Activated CD4-positive, alpha-beta T cell treated with anti-CD3 and anti-CD28 coated beads, Interleukin-2, amount 50 U/mL, for 1 hour (primary cell): ENCODE measurements at places on chromosomes 12 and 14.

DNA sequence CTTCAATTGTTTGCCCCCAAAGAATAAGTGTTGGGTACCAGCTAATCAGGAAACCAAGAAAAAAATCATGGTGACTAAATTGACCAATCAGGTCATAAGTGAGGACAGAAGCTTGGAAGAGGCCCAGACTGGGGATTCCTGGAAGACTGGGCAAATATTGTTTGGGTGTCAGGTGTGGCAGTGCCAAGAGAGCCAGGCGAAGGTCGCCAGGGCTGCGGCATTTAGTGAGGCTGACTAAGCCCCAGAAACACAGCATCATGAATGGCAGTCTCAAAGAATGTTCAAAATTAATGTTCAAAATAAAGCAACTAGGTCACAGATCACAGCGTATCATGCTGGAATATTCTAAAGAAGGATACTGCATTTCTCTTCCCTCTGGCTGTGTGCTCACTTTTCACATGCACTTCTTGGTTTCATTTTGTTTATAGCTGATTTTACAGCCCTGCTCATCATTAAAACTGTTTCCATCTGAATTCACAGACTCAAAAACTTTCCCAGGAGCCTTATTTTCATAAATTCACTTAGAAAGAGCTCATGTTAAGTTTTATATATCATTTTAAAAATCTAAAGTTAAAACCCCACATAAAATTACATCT is 85.3 kb upstream of the OVCH1 start:
- DNase-seq = no peak

DNA sequence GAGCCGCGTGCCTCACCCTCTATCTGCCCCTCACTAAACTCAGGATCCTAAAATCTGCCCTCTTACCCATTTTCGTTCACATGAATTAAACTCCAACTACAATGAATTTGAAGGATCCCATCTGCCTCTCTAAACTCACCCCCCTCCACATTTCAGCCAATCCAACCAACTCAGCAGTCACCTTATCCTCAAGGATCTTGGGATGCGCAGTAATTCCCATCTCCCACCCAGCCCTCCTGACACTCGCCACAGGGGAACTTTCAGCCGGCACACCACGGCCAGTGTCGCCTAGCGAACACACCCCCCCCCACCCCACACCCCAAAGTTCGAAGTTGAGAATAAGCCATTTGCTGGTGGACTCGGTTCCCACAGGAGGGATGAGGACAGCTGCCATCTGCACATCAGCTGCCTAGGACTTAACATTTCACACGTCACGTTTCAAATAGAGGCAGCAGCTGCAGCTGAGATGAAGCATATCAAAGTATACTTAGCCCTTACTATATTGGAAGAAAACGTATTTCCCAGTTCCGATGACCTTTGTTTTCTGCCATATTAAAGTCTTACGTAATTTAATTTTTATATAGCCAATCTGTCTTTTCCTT is 8.7 kb upstream of the SELPLG start:
- no peak for DNase-seq

DNA sequence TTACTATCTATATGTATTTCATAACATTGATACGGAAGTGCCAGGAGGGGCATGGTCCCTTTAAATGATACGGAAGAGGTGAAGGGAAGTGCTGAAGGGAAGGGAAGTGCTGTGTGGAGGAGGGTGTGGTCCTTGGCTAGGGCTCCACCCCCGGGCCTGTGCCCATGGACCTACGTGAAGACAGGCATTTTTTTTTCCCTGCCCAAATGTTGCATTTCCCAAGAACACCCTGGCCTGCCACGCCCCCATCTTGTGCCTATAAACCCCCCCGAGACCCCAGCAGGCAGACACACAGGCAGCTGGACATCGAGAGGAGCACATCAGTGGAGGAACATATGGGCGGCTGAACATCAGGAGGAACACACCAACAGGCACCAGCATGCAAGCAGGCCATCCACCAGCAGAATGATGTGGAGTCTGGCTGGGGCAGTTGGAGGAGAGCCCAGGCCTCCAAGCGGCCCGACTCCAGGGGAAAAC is 134.1 kb downstream of the SLC41A2 start:
- DNase-seq = no peak

DNA sequence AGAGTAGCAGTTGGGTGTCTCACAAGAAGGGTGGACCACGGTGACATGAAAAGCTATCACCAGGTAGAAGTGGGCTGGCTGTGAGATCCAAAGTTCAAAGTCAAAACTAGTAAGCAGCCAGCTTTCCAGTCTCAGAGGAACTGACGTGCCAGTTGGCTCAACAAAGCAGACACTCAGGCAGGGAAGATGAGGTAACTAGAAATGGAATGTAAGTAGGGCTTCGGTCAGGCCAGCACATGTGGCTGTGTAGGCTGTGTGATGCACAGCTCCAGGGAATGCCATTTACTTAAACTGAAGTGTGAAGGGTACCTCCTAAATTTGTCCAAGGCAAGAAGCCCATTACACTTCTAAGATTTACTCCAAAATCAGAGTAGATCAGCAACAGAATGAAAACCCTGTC is 43.6 kb downstream of the PTPRR start:
- DNase-seq = no peak

DNA sequence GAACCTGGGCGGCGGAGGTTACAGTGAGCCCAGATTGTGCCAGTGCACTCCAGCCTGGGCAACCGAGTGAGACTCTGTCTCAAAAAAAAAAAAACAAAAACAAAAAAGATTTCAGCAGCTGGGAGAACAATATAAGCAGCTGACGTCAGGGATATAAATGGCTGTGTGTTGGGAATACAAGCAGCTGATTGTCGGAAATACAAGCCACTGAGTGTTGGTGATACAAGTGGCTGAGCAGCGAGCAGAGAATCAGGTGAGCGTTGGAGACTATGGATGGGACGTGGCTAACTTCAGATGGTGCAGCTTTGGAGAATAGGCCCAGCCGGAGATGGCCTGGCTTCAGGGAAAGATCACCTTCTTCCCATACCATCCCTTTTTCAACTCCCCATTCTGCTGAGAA is 32.0 kb downstream of the PSEN1 start:
- no peak for DNase-seq

GRCh38 chr14:54715239-54715638 is 148.3 kb downstream of the SAMD4A start:
- no peak for DNase-seq

- no peak for DNase-seq
Measured at GRCh38 chr12:47964106-47964728, 821 bp downstream of the TMEM106C start.

DNA sequence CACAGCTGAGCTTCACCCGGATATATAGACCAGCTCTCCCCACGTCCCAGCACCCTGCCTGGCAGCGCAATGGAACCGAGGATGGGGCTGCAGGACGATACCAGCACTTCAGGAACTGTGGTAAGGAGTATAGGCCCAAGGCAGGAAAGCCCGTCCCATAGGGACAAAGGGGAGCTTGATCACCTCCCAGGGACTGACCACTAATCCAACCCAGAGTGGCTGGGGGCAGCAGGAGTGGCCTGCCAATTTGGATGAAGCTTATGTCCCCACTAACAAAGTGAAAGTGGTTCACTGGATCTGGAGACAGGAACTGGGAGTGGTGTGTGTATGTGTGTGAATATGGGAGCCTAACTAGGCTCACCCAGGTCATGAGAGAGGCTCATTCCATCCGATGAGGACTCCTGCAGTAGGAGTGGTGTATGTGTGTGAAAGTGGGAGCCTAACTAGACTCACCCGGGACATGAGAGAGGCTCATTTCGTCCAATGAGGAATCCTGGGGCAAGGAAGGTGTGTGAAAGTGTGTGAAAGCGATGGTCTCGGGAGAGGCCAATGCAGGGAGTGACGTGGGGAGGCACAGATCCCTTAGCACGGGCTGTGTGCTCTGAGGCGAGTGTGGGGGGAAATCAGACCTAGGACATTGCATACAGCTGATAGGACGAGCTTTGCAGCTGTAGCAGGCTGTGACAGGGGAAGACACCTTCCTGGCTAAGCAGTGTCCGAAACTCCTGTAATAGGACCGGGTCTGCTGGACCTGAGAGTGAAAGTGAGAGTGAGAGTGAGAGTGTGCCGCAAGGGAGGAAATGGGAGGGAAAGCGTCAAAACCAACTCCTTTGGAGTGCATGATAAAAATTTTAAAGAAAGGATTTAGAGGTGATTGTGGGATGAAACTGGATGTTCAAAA is 25.7 kb downstream of the KLRK1 start:
- no peak for DNase-seq

- no peak for DNase-seq
Measured at GRCh38 chr12:27606986-27607385, 83.0 kb downstream of the PPFIBP1 start.

- DNase-seq = no peak
Measured at GRCh38 chr14:100409651-100410050, 86.5 kb downstream of the SLC25A47 start.

GRCh38 chr12:65696227-65696626 is 128.1 kb upstream of the HMGA2 start:
- DNase-seq = no peak

DNA sequence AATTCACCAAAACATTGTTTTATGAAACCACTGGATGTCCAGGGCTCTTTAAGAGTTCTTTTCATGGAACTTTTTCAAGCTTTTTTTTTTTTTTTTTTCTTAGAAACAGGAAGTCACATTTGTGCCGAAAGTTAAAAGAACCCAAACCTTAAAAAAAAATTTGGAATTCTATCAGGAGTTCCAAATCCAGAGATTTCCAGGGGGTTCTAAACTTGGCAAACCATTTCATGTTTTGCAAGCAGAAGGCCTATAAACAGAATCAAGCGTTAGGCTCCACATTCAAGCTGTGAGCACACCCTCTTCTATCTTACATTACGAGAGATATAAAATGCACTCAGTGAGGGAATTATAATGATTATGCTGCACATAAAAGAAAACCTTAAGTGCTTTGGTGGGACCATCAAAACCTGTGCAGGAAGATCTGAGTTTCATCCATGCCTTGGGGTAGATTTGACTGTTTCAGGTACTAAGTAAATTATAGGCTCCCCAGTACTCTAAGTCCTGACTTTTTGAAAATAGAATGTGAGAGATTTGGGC is 154.8 kb upstream of the FAR2 start:
- DNase-seq = no peak

GRCh38 chr14:87894920-87895319 is 98.1 kb downstream of the GALC start:
- DNase-seq = no peak

DNA sequence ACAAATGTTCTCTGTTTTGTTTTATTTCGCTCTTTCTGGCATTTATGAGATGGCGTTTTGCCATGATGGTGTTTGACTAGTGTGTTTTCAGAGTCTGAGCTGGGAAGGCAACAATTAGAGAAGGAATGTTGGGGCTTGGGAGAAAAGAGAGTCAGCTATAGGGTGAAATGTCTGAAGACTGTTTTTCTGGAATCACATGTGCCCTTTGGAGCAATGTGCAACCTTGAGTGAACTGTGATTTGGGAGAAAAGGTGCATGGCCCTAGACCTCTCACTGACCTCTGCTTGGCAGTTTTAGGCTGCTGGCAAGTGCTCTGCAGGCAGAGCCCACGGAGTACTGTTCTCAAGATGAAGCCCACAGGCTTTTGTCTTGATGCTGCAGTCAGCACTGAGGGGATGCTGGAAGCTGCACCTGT is 379.9 kb upstream of the PDE3A start:
- DNase-seq = no peak

GRCh38 chr12:14886271-14886670 is 617 bp upstream of the MGP start:
- DNase-seq = no peak

DNA sequence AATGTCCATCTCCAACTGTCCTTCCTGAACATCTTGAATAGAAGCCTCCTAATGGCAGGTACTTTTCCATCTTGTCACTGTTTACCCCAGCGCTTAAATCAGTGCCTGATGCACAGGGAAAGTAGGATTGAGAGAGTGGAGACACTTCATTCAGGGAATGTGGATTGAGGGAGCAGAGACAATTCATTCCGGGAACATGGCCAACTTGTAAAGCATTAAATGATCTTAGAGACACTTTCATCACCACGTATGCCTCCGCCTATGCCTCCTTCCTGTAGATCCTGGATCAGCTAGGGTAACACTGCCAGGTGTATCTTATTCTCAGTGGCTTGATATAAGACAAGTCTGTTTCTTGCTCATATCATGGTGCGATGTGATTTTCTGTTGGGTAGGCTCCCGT is 67.6 kb upstream of the CSRP2 start:
- DNase-seq = no peak

DNA sequence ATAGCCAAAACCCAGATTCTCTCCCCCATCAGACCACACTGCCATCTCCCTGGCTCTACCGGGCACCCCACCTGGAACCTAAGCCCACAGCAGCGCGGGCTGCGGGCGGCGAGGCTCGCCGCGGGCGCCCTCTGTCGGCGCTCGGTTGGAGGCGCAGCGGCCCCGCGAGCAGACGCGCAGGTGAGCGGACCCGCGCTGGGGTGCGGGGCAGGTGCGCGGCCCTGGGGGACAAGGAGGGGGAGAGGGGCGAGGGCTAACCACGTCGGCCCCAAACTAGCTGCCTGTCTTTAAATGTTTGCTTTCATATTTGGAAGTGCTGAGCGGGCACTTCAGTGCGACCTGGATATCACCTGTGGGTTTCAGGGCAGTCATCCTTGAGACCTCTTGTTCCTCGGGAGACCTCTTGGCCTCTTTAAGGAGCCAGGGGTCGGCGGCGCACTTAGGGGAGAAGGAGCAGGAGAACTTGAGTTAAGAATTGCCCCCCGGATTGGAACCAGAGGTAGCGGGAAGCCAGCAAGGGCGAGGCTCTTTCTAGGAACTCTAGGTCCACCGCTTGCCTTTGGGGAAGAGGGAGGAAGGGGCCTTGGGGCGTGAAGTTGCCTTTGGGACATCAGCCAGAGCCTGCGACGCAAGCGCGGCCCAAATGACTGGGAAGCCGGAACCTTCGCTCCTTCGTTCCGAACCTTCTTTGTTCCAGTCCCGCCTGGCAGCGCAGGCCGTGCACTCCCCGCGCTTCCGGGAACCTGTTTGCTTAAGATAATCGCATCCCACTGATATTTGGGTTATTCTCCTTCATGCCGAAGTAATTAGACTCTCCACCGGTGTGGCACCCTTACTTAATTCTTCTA is 78.7 kb downstream of the NEDD1 start:
- peak; percentile 39 for DNase-seq

DNA sequence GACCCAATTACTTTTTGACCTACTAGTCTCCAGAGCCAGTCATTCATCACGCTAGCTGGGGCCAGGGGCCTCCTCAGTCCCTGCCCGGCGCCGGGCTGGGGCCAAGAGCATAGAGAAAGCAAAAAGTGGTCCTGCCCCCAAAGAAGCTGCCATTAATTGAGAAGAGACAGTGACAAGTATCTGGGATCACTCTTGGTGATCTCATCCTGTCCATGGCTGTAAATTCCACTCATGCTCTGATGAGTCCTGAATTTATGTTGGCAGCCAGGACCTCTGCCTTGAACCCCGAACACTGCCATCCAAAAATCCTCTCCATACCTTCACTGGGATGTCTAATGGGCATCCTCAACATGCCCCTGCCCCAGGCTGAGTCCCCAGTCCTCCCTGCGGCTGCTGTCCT is 34.4 kb upstream of the DLK1 start:
- DNase-seq = no peak
